ENCODE measurements at places on chromosomes 4 and X.

DNA sequence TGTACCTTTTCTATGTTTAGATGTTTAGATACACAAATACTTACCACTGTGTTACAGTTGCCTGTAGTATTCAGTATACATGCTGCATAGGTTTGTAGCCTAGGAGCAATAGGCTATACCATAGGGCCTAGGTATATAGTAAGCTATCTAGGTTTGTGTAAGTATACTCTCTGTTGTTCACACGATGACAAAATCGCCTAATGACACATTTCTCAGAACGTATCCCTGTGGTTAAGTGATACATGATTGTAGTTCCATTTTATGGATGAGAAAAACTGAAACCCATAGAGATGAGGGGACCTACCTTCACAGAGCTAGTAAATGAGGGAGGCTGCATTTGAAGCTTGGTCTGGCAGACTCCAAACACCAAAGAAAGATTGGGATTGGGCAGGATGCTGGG is 79.4 kb upstream of the EFNB1 start:
- DNase-seq = no peak

DNA sequence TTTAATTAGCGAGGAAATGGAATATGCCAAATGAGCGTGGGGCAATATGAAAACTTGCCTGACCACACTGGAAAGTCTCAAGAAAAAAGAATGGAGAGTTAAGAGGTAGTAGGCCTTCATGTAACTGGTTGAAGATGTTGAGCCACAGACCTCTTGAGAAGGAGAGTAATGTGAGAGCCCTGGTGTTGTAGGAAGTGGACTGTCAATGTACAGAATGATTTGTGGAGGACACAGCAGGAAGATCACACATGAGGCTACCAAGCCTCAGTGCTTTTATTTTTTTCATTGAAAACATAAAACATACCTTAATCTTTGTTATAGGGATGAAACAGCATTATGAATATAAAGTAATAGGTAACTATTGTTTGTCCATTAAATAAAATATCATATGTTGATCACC is 331.6 kb downstream of the UNC5C start:
- DNase-seq = no peak

DNA sequence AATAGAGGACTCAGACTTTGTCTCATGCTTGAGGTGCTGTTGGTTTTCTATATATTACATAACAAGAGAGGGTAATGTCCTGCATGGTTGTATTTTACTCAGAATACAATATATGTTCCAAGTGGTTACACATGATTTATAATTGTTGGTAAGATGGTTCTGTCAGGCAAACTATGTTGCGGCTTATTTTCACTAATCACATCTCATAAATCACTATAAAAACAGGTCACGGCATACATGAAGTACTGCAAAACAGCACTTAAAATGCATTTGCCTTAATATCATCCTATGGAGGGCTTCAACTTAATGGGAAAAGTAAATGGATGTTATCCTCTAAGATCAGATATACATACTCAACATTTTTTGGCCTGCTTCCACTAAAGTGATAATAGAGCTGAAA is 246.0 kb upstream of the ARSJ start:
- DNase-seq = no peak

DNA sequence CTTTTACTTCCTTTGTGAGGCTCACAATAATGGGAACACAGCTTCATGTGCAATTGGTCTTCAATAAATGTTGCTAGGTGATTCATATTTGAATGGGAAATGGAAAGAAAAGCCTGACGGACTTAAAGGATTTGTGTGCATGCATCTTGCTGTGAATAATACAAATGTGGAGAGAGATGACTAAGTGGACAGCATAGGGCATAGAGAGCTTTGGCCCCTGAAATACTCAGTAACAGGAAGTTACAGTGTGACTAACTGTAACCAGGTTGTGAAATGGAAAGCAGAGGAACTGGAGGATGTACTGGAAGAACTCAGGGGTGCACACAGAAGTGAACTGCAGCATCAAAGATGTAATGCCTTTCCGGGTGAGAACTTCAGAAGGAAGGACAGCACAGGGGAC is 206.7 kb downstream of the MGST2 start:
- DNase-seq = peak; percentile 83

DNA sequence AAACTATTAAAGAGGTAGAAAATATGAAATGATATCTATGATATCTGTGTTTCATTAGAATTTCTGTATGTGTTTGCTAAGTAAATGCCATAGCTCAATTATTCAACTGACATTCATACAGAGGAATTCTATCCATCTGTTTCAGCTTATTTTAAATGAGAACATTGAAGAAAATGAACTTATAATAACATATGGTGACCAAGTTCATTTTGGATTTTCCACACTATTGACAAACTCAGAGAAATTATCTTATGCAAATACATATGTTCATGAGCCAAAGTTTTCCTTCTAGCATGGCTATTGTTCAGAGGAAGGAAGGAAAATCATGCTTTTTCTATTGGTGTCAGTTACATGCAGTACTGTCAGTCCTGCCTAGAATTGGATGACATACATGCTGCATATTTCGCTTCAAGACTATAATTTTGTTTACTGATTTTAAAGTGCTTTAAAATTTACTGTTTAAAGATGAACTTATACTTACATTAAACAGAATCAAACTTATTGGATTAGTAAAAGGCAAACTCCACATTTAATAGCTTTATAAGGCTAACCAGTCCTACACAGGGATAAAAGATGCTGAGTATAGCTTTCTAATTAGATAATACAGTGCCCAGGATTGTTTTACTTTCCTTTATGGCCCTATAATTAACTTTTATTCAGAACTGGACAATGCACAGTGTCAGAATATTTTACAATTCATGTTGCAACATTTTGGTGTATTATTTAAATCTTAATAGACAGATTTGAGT is 646.2 kb downstream of the TRAM1L1 start:
- no peak for DNase-seq

DNA sequence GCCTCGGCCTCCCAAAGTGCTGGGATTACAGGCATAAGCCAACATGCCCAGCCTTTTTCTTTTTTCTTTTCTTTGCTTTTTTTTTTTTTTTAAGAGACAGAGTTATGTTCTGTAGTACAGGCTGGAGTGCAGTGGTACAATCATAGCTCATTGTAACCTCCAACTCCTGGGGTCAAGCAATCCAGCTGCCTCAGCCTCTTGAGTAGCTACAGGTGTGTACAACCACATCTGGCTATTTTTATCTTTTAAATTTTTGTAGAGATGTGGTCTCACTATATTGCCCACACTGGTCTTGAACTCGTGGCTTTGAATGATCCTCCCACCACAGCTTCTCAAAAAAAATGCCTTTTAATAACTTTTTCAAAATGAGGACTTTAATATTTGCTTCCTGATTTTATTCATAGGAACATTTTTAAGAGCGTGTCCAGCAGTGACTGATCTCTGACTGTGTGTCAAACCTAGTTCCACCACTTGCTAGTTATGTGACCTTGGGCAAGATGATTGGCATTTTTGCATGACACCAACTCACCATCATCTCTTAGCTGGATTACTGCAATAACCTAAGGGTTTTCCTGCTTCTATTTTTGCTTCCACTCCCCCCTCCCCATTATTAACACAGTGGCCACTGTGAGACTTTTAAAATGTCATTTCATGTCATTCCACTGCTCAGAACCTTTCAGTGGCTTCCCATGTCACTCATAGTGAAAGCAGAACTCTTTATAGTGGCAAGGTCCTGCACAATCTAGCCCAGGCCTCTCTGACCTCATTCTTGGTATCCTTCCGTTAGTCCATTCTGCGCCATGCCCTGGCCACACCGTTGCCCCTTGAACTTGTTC is 4.5 kb upstream of the TNIP3 start:
- DNase-seq = no peak

GRCh38 chrX:134254511-134254910 is 17.5 kb downstream of the CCDC160 start:
- DNase-seq = no peak

DNA sequence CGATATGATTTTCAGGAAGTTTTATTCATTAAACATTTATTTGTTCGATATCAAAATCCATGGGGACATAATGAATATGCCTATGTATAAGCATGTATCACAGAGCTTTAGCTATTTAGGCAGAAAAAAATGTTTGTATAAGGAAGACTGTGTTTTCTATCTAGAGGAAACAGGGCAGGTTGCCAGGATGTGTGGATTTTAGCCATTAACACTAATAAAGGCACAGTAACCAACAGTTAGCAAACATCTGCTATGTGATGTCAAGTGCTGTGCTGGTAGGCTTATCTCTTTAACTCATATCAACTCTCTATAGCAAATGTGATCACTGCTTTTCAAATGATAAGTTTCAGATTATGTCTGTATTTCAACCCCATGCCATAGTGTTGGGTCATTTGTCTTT is 708.9 kb upstream of the HS3ST1 start:
- no peak for DNase-seq

DNA sequence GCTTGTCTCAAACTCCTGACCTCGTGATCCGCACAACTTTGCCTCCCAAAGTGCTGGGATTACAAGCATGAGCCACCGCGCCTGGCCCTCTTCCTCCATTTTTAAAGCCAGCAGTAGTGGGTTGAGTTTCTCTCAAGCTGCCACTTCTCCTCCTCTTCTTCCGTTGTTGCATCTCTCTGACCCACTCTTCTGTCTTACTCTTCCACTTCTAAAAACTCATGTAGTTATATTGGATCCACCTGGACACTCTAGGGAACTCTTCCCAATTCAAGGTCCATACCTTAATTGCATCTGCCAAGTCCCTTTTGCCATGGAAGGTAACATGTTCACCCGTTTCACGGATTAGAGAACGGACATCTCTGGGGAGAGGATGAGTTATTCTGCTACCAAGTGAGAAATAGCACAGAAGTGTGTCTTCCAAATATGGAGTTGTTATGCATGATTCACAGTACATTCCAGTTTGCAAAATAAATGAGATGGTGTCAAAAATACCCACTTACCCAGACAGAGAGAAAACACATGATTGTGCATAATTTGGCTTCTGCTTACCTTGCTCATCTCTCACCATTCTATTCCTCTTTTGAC is 51.8 kb downstream of the GBA3 start:
- DNase-seq = no peak

GRCh38 chr4:102787096-102787881 is 26.5 kb upstream of the MANBA start:
- peak; percentile 75 for DNase-seq

GRCh38 chr4:169675825-169676224 is 55.4 kb downstream of the CLCN3 start:
- DNase-seq = no peak

DNA sequence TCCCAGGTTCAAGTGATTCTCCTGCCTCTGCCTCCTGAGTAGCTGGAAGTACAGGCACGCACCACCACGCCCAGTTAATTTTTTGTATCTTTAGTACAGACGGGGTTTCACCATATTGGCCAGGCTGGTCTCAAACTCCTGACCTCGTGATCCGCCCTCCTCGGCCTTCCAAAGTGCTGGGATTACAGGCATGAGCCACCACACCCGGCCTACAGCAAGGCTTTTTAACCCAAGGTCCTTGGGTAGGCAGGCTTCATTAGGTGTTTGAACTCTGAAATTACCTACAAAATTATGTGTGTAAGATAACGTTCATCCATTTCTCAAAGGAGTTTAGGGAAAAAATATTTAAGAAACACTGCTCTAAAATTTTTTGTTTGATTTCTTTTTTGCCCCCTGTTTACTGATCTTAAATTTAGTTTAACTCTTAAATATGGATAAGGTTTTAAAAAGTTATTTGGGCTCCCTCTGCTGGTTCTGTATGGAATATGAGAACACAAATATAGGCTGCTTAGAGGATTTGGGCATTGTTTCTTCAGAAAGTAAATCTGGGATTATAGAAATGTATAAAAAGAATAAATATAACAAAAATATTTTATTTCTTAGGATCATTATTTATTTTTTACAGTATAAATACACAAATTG is 92.8 kb downstream of the CBR4 start:
- peak; percentile 48 for DNase-seq

- no peak for DNase-seq
Observed at GRCh38 chrX:66020631-66021334, 19.1 kb downstream of the VSIG4 start.

DNA sequence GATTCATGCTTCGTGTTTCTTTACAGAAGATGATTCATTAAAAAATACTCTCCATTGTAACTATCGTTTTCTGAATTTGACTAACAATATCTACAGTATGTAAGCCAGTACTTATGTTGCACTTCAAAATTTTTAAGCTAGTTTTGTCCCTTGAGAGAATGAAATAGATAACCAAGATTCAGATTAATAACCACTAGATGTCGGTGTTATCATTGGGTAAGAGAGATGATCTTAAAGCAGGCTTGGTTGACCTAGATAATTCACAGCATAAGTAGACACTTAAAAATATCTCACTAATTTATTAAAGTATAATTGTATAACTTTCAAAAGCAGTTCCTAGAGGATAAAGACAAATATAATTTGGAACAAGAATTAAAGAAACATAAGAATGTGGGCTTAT is 430.9 kb downstream of the C4orf33 start:
- DNase-seq = no peak

DNA sequence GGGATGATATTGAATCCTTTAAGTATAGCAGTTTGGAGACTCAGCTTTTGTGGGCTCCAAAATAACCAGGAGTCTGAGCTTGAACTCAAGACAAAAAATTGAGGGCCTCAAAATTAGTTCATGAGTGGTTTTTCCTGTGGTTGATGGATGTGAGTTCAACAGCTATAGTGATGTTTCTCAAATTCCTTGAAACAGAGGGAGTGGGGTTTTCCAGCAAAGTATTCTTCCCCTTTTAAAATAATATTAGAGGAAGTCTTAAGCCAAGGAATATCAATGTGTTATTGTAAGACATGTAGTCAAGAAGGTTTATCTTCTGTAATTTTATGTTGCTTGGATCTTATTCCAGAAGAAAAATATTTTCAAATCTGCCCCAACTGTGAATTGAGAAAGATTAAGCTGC is 10.6 kb downstream of the OTC start:
- no peak for DNase-seq

- no peak for DNase-seq
Observed at GRCh38 chr4:91116861-91117260, 989.7 kb downstream of the CCSER1 start.

GRCh38 chr4:17718471-17718870 is 63.0 kb downstream of the FAM184B start:
- DNase-seq = no peak

GRCh38 chr4:143417679-143418403 is 81.2 kb downstream of the GAB1 start:
- DNase-seq = no peak

DNA sequence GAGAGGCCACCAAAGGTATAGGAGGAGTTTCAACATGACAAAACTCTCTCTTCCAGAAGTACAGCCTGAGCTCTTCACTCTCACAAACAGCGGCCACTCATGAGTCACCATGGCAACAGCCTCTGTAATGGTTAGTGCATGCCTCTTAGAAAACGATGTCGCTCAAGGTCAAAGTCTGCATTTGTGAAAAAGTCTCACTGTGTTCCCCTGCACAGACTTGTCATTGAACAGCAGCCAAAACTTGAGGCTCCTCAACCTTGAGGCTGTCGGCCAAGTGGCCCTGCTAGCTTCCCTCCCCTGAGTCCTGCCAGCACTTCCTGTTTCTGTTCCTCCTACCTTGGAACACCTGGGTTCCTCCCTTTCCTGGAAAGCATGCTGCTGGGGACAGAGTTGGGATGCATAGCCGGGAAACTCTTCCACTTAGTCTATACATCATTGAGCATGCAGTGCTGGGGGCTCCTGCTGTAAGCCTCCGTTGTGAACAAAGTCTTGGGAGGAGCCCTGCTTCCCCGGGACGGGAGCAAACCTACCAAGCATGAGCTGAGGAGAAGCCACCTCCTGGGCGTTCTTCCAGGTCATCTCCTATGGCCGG is 66.6 kb downstream of the ING2 start:
- peak; percentile 19 for DNase-seq

Measured in fibroblast of gingiva (primary cell).